Fibroblast of pulmonary artery (primary cell): ENCODE measurements at places on chromosomes 7 and 10.
A peak's percentile ranks its signal among the peaks of the same experiment; 100 is the strongest.

GRCh38 chr10:18659819-18660535, 746 bp downstream of the ARL5B start:
- peak; percentile 47 for DNase-seq

DNA sequence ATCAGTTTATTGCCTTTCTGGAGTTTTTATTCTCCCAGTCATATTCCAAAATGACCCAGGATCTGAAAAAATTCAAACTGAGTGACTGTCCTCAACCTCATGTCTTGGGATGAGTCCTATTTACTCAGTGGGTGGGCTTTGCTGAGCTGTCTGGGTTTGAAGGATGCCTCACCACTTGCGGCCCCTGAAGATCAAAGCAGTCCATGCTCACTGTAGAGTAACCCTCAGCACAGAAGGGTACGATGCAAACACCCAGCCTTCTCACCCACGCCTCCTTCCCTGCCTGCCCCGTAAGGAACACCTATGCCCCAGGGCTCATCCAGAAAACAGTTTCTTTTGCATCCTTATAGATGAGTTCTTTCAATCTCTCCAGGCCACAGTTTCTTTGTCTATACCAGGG, 42.2 kb upstream of the GRB10 start:
- DNase-seq: no peak

GRCh38 chr7:55425141-55425752, 60.1 kb downstream of the LANCL2 start:
- no peak for DNase-seq

- peak; percentile 75 for DNase-seq
Observed at GRCh38 chr7:55185941-55186609, 167.3 kb downstream of the EGFR start.

DNA sequence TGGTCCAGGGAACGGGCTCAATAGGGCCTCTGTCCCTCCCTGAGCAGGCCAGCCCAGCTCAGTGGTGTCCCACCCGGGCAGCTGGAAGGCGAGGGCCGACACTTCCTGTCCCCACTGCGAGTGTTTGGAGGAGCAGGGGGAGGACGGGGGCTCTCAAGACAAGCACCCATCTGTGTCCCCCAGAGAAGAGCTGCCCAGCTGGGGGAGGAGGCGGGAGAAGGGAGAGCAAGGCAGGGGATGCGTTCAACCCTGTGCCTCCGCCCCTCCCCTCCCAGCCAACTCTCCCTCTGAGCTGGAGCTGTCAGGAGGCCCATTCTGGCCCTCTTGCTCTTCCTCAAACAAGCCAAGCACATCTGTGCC, 35.7 kb downstream of the ZCCHC24 start:
- DNase-seq: no peak
